ENCODE measurements at places on chromosomes 16 and 17.

DNA sequence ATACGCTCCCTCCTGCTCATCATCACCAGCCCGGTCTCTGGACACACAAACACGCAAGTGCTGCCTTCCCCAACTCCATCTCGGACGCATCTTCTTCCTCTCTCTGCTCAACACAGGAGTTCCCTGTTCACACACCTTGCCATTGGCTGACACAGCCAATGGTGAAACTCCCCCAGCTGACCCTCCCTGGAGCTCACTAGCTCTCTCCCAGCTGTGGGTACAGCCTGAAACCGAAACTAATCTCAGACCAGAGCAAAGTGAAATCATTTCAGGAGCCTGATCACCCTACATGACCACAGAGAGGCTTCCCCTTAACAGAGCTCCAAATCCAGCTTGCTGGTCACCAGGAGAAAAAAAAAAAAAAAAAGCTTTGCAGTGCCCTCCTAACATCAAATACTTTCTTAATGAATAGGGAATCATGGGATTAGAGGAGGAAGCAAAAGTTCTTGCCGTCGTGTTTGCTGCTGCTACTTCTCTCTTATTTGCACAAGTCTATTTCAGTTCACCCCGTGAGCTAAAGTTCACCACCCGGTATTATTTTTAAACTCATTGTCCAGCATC, 8.3 kb downstream of the CUEDC1 start:
- peaks cover 10% of the 10 kb centered on the region for H3K4me1 ChIP-seq
- no peaks in the 10 kb centered on the region for H3K36me3 ChIP-seq
- no peak overlapping the region for H3K27ac ChIP-seq
- H3K4me3 ChIP-seq: no peak overlapping the region
- H3K27me3 ChIP-seq: no peaks in the 10 kb centered on the region

GRCh38 chr17:76820039-76820438, 48.2 kb upstream of the MGAT5B start:
- no peak overlapping the region for H3K27ac ChIP-seq
- no peaks in the 10 kb centered on the region for H3K27me3 ChIP-seq
- H3K4me1 ChIP-seq: peaks cover 3% of the 10 kb centered on the region
- no peak overlapping the region for H3K4me3 ChIP-seq

DNA sequence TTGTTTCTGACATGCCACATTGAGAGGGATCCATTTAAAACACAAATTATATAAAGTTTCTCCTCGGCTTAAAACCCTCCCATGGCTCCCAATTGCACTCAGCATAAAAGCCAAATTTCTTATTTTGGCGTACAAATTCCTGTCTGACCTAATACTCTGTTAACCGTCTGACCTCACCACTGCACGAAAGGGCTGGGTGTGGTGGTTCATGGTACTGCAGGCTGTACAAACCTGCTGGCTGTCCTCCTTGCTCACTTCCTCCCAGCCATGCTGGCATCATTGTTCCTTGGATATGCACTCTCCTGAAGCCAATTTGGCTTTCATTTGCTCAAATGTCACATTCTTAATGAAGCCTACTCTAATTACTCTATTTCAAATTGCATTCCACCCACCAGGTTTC, 301.6 kb upstream of the C16orf82 start:
- no peaks in the 10 kb centered on the region for H3K36me3 ChIP-seq
- H3K4me3 ChIP-seq: no peak overlapping the region
- no peaks in the 10 kb centered on the region for H3K27me3 ChIP-seq
- no peaks in the 10 kb centered on the region for H3K4me1 ChIP-seq
- no peak for DNase-seq

GRCh38 chr16:1723450-1724147, 17.6 kb downstream of the MAPK8IP3 start:
- H3K27ac ChIP-seq: no peak overlapping the region
- H3K4me3 ChIP-seq: no peak overlapping the region
- H3K4me1 ChIP-seq: no peaks in the 10 kb centered on the region
- H3K36me3 ChIP-seq: 0 out of 2 replicates have a peak, but pooled peaks cover 2% of the 10 kb centered on the region

DNA sequence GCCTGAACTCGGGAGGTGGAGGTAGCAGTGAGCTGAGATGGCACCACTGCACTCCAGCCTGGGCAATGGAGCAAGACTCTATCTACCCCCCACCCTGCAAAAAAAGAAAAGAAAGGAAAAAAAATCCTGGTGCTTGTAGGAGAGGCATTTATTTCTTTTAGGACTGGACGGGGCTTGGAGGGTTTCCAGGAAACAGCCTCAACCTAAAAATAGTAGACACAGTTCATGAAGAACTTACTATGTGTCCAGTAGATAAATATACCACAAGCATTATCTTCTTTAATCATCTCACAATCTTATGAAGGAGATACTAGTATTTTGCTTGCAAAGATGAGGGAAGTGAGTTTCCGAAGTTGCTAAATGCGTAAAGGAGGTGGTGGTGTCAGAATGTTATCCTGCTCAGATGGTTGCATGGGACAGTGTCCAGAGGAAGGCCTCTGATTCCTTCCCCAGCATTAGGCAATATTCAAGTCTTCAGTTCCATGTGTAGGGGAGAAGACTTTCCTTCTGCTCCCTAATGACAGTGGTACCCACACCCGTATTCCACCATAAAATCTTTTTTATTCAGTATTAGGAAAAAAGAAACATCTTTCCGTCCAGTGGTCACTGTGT, 263.2 kb downstream of the WWOX start:
- no peak for DNase-seq
- no peaks in the 10 kb centered on the region for H3K4me1 ChIP-seq
- H3K27me3 ChIP-seq: no peaks in the 10 kb centered on the region
- H3K27ac ChIP-seq: no peak overlapping the region
- H3K36me3 ChIP-seq: no peaks in the 10 kb centered on the region

DNA sequence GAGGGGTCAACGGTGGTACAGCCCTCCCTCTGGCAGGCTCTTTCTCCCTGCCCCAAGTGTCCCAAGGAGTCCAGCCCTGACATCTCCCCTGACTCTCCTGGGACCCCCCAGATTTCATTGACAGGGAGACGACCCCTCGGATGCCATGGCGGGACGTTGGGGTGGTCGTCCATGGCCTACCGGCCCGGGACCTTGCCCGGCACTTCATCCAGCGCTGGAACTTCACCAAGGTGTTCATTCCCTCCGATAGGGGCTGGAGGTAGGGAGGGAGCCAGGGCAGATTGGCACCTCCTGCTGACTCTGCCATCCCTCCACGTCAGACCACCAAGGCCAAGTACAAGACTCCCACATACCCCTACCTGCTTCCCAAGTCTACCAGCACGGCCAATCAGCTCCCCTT, 9.9 kb downstream of the PLD2 start:
- DNase-seq: no peak
- peaks cover 11% of the 10 kb centered on the region for H3K36me3 ChIP-seq
- no peak overlapping the region for H3K4me3 ChIP-seq
- no peaks in the 10 kb centered on the region for H3K27me3 ChIP-seq
- H3K27ac ChIP-seq: no peak overlapping the region

- H3K4me3 ChIP-seq: no peak overlapping the region
- no peaks in the 10 kb centered on the region for H3K36me3 ChIP-seq
- peaks cover 10% of the 10 kb centered on the region for H3K4me1 ChIP-seq
- DNase-seq: no peak
Measured at GRCh38 chr17:81388091-81388611, 7.1 kb upstream of the BAHCC1 start.

- no peak for DNase-seq
- H3K4me1 ChIP-seq: peaks cover 5% of the 10 kb centered on the region
- no peak overlapping the region for H3K27ac ChIP-seq
- no peaks in the 10 kb centered on the region for H3K36me3 ChIP-seq
Measured at GRCh38 chr17:21241564-21241963, 11.6 kb downstream of the NATD1 start.

Measured in iPS DF 6.9 (cell line).